ENCODE measurements at places on chromosomes 3 and 15. TPM values are rescaled to one million over a fixed set of nuclear protein-coding genes. Genes with fewer than 3 reads are reported as not detected.
A peak's percentile ranks its signal among the peaks of the same experiment; 100 is the strongest.

GRCh38 chr3:188819939-188820338 lies 351.8 kb upstream of the TPRG1 start:
- peak; percentile 82 for DNase-seq

DNA sequence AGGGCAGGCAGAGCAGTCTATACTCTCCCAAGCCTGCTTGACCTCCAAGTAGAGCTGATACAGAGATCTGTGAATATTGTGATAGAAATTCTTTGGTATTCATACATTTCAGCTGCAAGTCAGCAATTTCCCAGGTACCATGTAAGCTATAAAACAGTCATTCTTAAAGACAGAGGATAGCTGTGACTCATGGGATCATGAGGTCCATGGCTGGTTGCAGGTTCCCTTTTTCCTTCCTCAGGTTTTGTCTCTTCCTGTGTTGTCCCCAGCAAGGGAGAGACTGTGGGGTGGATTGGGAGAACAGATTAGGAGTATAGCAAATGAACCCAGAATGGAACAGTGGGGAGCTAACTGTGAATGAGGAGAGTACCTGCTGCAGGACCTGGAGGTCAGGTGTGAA lies 5.4 kb upstream of the P4HTM start:
- peak; percentile 38 for DNase-seq

DNA sequence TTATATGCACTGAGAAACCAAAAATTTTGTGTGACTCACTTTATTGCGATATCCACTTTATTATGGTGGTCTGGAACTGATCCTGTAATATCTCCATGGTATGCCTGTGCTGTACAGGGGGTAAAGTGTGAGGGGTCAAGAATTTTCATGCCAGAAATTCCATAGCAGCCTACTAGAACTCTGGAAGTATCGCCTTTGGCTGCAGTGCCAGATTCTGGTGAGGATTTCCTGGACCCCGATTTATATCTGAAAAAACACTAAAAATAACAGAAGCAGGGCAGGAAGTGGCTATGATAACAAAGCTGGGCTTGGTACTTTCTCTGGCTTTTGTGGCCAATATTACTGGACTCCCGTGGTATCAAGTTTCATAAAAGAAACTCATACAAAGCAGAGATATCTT lies 36.4 kb downstream of the CCDC80 start:
- peak; percentile 29 for DNase-seq

HRG gene
- total RNA-seq = not detected

Measured in renal cortical epithelial cell (primary cell).